T-helper 2 cell treated with Interferon-gamma antibody and Interleukin-4, amounts not matched to agents 100 ng/mL and 5 ng/mL, for 36 hours (primary cell): ENCODE measurements at places on chromosomes 11 and 22. TPM values are rescaled to one million over a fixed set of nuclear protein-coding genes. Genes with fewer than 3 reads are reported as not detected.

Gene KCNJ1
- total RNA-seq, result not detected in 2 replicates

Gene UPK3A
- not detected in 2 replicates for total RNA-seq

Gene ARVCF
- 0.75 and 0.84 TPM in 2 replicates for total RNA-seq

Gene OR52E1
- total RNA-seq, result not detected in 2 replicates

Gene RIC8A
- total RNA-seq, result 106 and 116 TPM in 2 replicates

Gene DGAT2
- 1.9 TPM in 2 replicates for total RNA-seq

Gene SH3BP1
- total RNA-seq, result 152 and 161 TPM in 2 replicates

Gene LMF2
- 111 and 118 TPM in 2 replicates for total RNA-seq

Gene IFTAP
- 1.6 and 1.9 TPM in 2 replicates for total RNA-seq

Gene TECTA
- 0.16 and 0.18 TPM in 2 replicates for total RNA-seq

Gene PDHX
- total RNA-seq, result 24.0 and 27.8 TPM in 2 replicates

Gene ZNF214
- total RNA-seq, result not detected in 2 replicates

Gene PCSK7
- total RNA-seq, result 201 and 220 TPM in 2 replicates

Gene SLC22A6
- not detected in 2 replicates for total RNA-seq

Gene MCAM
- 2.0 and 2.5 TPM in 2 replicates for total RNA-seq

Gene CSF2RB
- 7.8 TPM in 2 replicates for total RNA-seq
